Right cardiac atrium (tissue), 5 donors: ENCODE measurements at places on chromosomes 6 and 20. TPM values are rescaled to one million over a fixed set of nuclear protein-coding genes. Genes with fewer than 3 reads are reported as not detected.

GRCh38 chr6:37705239-37706051 lies 7.8 kb upstream of the MDGA1 start:
- DNase-seq: peak; percentile 87

The WFDC12 gene
- total RNA-seq: not detected

- DNase-seq: no peak
These were observed 228.6 kb upstream of the JARID2 start for GRCh38 chr6:15017261-15017660.

The CAGE1 gene
- 0.17 TPM for total RNA-seq

DNA sequence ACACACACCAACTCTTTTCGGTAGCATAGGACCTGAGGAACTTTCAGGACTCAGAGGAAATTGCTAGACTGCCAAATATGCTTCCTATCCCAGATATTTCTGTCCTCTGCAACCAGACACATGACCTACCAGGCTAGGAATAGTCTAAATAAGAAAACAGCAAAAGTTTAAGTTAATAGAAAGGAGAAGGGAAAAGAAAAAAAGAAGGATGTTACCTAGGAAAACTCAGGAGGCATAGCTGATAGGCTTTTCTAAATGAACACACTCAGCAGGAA lies 74.6 kb downstream of the MAP3K5 start:
- DNase-seq: no peak

GRCh38 chr6:14275493-14275851 lies 157.9 kb downstream of the CD83 start:
- peak; percentile 85 for DNase-seq

The SYTL3 gene
- 9.7 TPM for total RNA-seq

The MATN4 gene
- 0.17 TPM for total RNA-seq

DNA sequence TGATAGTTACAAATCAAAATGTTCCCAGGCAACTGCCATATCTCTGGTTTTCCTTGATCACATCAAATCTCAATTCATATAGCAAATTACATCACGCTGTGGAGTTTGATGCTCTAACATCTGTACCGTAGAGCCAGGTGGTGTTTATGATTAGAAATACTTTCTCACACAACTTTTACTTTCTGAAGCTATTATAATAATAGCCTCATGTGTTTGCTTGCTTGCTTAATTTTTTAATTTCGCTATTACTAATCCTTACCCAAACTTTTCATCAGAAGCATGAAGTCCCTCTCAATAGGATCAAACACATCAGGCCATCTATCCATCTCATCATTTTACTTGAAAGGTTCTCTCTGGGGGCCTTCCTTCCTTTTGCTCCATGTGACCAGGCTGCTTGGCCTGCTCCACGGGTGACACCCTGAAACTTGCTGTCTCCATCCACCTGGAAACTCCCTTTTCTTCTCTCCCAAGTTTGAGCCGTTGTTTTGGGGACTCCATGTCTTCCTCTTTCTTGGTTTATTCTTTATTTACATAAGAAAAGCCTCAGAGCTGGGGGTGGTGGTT lies 75.4 kb downstream of the ADAT2 start:
- DNase-seq: no peak

DNA sequence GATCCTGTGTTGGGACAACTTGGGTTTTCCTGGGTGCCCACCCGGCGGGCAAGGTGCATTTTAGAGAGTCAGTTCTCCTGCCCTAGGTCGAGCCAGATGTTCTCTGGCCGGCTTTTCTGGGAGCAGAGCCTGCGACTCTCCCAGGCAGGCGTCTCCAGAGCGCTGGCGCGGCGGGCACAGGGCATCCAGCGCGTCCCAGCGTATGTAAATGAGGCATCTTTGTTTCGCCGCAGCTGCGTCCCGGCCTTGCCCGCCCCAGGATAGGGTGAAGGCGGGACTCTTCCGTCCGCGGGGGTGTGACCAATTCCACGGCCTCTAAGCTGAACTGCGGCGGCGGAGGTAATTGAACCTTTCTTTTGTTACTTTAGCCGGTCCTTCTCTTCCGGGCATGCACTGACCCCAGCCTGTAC lies 9.1 kb downstream of the GRIK2 start:
- peak; percentile 43 for DNase-seq

The UTRN gene
- total RNA-seq: 70.5 TPM

DNA sequence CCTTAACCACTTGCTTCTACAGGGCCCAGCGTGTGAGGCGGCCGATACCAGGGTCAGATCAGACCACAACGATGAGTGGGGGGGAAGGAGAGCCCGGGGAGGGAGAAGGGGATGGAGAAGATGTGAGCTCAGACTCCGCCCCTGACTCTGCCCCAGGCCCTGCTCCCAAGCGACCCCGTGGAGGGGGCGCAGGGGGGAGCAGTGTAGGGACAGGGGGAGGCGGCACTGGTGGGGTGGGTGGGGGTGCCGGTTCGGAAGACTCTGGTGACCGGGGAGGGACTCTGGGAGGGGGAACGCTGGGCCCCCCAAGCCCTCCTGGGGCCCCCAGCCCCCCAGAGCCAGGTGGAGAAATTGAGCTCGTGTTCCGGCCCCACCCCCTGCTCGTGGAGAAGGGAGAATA lies 2.8 kb downstream of the RING1 start:
- DNase-seq: no peak

The IL17F gene
- not detected for total RNA-seq

GRCh38 chr6:136250686-136251008 lies 536 bp upstream of the MTFR2 start:
- no peak for DNase-seq

- no peak for DNase-seq
These were observed 199.5 kb downstream of the ADGRB3 start for GRCh38 chr6:68834551-68834950.

DNA sequence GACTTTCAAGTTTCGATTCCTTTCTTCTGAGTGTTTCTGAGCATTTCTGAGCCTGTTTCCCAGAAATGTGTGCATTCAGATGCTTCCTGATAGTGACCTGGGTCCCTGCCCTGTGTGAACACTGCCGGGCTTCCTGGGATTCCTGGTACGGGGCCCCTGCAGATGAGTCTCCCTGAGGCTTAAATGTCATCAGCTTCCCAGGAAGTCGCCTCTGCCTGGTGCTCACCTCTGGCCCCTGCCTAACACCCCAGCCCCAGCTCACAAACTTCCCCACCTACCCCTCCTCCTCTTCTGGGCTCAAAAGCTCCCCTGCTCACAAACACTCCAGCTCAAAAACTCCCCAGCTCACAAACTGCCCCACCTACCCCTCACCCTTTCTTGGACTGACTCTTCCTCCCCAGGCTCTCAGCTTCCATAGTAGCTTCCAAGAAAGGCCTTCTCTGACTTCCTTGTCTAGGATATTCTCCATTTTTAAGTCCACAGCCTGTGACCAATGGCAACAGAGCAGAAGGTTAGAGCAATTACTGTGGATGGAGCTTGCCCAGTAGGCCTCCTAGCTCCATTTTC lies 42.0 kb downstream of the TGM2 start:
- DNase-seq: no peak

The PDYN gene
- total RNA-seq: not detected

DNA sequence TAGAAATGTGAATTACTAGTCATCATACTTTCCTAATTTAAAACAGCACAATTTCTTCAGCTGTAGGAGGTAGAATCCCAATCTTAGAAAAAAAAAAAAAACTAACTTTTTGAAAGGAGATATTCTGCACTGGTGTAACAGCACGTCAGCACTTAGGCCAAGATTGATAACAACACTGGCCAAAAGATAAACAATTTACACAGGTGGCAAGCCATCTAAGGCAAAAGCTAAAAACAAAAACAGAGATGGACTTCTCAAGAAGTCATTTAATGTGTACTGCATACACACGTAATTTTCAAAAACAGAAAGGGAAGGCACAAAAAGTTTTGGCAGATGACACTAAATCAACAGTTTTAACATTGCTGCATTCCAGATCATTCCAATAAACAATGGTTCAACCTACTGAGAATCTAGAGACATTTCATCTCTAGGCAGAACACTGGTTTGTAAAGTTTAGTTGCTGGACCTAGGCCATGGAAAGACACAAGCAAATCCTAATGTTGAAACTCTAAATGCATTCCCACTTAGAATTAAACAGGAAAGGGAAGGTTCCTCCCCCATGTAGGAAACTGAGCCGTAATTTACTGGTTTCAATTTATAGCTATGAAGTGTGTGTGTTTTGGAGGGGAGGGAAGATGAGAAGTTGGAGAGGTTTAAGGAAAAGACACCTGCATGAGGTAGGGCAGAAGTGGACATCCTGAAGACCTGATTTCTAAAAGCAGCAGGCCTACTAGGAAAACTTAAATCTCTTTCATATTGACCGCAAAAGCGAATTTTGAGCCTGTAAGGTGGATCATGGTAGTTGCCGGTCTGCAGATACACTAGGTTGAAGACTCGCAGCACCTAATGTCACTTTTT lies 1.3 kb downstream of the GCLC start:
- no peak for DNase-seq

- no peak for DNase-seq
These were observed 10.1 kb downstream of the EZR start for GRCh38 chr6:158808941-158809678.

DNA sequence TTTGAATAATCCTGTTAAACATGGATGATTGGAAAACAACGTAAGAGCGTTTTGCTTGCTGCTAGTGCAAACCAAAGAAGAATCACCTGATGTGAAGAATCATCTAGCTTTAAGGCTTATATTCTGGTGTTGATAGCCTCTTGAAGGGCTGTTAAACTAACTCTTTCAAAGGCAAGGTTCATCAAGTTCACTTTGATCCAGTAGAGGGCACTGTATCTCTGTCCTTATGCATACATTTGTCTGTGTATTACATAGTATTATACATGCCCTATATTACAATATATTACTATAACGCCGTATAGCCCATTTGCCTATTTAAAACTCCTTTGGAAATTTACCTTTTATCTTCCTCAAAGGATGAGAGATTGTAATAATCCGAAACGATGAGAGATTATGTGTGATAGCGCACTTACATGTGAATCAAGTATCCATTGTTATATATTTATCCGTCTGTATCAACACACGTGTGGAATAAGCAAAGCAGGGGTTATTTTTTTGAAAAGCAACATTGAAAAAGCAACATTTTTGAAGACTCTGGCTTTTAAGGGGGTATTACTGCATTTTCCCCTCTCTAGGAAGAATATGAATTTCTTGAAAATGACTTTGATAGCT lies 50.8 kb upstream of the NRN1 start:
- no peak for DNase-seq

DNA sequence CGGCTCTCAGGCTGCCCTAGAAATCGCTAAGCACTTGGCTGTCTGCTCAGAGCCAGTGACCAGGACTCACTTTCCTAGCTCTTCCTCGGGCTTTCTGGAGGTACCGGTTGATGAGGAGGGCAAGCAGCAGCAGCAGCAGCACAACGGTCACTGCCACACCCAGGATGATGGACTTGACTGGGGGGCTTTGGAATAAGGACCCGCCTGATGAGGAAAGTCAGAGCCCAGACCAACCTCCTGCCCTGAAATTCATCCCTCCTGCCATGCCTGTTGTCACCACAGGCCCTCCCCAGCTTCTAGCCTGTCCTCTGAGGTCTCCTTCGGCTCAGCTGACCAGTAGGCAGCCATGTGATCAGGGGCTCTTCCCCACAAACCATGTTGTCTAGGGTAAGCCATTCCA lies 16.2 kb downstream of the TREML2 start:
- DNase-seq: no peak

The PCSK2 gene
- 1.9 TPM for total RNA-seq

DNA sequence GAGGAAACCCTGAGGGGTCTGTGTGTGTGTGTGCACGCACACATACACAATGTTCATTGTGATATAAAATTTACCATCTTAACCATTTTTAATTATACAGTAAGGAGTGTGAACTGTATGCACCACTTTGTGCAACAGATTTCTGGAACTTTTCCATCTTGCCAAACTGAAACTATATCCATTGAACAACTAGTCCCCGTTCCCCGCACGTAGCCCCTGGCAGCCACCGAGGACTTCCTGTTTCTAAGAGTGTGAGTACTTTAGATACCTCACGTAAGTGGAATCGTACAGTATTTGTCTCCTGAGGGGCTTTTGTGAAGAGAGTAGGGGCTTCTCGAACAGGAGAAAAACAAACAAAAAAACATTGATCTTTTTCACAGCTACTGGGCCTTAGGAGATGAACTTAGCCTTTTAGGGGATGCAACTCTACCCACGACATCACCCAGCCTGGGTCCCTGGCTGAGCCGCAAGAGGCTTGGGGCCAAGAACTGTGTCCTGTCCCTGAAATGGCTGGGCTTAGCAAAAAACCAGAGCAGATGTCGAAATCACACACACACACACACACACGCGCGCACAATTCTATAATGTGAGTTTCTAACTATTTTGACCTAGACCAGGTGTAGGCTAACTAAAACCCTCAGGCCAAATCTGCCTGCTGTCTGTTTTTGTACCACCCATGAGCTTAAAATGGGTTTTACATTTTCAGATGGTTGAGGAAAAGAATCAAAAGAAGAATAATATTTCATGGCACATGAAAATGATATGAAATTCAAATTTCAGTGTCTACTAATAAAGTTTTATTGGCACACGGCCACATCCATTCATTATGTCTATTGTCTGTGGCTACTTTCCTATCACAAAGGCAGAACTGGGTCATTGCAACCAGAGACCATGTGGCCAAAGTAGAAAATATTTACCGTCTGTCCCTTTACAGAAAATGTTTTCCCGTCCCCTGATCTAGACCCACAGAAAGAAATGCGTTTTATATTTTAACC lies 144.2 kb downstream of the EYA2 start:
- peak; percentile 69 for DNase-seq

DNA sequence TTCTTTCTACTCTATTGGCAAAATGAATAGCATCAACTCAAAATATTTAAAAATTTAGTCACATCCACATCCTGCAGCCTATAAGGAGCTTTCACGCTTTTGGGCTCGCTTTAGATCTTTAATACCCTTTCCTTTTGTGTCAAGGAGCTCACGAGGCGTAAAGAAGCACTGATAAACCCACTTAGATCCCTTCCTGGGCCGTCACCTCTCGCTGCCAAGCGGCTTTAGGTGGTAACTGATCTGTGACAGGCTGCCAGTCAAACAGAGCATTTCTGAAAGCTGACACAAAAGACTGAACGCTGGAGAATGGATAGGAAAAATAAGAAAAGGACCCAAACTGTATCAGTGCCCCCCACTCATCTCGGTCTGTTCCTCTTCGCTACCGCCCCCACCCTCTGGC lies 385.7 kb upstream of the MMS22L start:
- peak; percentile 33 for DNase-seq

The OR2H2 gene
- total RNA-seq: not detected

The TMEM217 gene
- not detected for total RNA-seq

DNA sequence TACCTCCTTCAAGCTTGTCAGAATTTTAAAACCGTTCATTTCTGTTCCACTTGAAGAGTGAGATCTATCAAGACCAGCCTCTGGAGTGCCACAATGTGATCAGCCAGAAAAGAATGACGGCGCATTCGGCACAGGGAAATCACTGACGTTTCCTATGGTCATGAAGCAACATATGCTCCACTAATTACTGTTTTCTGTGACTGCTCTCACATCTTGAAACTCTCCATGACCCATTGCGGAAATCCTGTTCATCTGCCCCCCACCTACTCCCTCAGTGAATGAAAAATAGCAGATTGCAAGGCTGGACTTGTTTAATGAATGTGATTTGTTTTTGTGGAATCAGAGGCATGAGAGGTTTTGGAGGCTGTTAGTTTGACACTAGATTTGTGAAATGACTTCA lies 53.2 kb downstream of the SAMD5 start:
- DNase-seq: no peak
